ENCODE measurements at places on chromosomes 6 and 20.

DNA sequence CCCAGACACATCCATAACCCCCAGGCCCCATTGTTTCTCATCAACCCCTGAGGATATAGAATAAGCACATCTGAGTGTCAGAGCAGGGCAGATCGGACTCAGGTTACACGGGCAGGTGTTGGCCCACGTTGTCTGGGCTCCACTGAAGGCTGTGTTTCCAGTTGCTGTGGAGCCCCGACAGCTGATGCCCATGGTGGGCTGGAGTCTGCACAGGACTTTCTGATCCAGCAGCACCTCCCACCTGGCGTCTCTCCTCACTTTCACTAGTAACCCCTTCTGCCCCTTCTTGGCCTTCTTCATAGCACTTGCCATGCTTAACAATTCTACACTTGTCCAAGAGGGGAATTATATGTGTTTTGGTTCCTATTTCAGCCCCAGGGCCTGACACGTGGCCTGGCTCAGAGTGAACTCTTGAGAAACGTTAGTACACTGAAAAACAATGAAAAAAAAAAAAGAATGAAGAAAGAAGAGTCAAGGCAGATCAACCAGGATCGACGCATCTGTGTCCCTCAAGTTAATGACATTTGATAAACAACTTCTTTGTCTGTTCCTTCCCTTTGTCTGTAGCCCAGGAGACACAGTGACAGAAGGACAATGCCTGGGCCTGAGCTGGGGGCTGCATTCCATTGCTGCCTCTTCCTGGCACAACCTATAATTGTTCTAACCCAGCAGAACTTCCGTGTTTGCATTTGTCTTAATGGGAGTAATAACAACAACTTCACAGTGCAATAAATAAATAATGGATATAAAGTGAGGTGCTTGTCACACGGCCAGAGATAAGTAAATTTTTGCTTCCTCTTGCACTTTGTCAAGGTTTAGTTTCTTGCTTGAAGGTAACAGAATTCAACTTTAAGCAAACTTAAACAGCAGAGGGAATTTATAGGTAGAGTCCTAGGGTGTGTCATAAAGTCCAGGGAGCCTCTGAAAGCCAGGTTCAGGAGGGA lies 224.2 kb upstream of the SSTR4 start:
- DNase-seq = no peak

DNA sequence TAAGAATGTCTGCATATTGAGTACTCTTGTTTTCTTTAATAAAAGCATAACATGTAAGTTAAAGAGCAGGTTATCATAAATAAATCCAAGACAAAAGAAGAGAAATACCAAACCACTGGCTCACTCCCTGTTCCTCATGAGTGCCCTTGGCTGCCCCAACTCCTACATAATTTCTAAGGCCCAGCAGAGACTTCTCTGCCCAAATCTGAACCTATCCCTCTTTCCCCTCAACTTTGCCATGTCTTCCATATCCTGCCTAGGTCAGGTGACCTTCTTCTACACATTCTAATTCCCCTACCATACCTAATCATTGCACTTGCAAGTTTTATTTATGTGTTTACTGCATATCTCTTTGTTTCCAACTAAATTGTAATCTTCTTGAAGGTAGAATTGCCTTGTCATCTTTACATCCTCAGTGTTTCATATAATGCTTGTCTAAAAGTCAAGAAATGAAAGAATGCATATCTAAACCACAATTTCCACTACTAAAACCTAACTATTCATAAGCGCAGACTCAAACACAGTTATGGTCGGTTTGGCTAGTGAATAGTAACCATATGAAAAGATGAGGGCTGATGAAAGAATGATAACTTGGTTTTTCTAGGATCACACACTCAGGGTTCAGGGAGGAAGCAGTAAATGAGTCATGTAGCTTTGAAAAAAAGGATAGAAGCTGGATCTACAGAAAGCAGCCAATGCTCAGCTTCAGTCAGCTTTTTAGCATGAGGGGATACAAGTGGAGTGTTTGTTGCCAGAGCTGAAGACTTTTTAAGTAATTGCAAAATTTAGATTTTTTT lies 53.3 kb upstream of the EYA4 start:
- DNase-seq = no peak

DNA sequence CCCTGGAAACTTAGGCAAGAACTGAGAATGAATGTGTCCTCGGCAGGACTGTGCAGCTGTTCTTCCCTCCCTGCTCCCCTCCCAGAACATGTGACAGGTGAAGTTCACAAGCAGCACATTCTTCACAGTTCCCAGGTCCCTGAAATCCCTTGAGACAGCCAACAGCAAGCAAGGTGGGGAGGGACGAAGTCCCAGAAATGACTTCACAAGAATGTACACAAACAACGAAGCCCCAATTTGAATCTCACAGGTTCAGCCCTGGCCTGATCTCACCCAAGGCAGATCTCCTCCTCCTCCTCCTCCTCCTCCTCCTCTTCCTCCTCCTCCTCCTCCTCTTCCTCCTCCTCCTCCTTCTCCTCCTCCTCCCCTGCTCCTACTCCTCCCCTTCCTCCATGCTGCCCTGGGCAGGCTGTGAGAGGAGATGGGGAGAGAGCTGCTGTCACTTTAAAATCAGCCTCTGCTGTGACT lies 32.4 kb downstream of the WRNIP1 start:
- DNase-seq = no peak

DNA sequence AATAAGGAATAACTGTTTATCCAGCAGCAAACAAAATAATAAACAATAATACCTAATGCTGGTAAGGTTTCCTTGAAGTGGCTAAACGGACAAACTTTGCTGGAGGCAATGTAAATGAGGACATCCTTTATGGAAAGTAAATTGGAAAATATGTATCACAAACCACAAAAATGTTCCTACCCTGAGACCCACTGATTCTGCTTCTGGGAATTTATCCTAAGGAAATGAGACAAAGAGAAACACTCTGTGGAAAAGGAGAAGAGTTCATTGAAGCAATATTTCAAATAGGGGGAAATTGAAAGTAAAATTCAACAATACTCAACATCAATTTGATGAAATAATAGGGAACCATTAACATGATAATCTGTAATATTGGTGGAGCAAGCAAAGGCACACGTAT lies 37.9 kb downstream of the MAFB start:
- DNase-seq = no peak

GRCh38 chr6:41247288-41247865 lies 19.2 kb downstream of the TREML4 start:
- no peak for DNase-seq

DNA sequence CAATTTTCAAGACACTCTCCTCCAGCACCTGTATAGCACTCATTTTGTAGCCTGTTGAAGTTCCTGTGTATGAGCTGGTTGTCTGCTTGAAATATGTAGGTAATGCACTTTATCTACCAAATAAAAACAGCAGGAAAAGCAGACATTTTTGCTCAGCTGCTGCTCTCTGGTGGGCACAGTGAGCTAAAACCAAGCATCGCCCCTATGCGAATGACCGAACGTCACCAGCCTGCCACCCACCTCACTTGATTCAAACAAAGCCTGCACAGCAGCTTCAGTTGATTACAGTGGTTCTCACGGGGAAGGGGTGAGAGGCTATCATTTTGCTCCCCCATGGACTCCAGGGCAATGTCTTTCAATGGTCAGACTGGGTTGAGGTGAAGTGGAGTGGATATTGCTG lies 185.7 kb downstream of the SASH1 start:
- DNase-seq = no peak

DNA sequence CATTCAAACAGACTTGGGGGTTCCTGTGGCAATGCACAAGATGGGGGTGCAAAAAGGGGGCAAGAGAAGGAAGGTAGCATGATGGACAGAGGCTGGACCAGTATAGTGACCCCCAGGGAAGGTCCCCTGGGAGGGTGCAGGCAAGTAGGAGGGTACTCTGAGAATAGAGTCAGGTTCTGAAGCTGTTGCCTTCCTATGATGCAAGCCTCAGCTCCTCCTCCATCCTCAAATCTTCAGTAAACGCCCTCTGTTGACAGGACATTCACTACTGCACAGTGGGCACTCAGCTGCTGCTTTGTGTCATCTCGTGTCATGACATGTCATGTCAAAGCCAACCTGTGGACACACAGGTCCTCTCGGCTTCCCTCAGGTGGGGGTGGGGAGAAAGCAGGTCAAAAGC lies 5.8 kb upstream of the SDCBP2 start:
- DNase-seq = no peak

GRCh38 chr6:116450185-116450710 lies 10.9 kb upstream of the CALHM6 start:
- DNase-seq = no peak

- no peak for DNase-seq
Measured at GRCh38 chr6:109002051-109002697, 92.5 kb downstream of the SESN1 start.

DNA sequence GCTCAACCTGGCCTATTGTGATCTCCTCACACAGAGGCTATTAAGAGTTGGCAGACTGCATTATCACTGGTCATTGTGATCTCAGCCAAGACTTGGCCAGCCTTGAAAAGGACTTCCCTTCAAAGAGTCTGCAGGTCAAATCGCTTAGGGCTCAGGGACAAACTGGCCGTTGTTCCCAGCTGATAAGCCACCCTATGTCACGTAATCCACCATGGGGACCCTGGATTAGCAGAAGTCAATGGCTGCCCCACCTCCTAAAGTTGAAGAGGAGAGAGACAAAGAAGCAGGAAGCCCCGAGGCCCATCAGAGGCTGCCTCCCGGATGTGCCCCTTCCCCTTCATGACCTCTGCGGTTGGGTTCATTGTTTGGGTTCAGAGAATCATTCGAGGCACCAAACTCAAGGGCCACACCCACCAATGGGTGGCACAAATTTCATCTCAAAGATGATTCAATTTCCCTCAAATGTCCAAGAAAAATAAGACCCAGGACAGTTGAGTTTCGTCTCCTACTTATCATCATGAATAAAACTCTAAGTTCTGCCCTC lies 56.6 kb downstream of the BPIFB1 start:
- DNase-seq = no peak

- DNase-seq = no peak
Measured at GRCh38 chr20:22241609-22242008, 342.8 kb downstream of the FOXA2 start.

DNA sequence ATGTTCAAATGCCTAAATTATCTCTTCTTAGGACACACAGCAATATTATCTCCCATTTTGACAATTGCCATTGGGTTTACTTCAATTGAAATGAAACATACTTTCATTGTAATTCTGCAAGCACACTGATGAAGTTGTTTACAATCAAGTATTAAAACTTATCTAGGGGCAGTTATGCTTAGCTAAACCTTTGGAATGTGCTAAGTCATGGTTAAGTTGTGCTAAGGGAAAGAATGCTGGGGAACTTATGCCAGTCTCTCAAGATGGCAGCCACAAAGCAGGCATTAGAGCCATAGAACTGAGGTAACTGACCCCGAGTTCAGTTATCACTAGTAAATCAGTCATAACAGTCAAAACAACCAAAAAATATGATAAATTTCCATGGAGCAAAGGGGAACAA lies 59.1 kb upstream of the NT5E start:
- DNase-seq = no peak

DNA sequence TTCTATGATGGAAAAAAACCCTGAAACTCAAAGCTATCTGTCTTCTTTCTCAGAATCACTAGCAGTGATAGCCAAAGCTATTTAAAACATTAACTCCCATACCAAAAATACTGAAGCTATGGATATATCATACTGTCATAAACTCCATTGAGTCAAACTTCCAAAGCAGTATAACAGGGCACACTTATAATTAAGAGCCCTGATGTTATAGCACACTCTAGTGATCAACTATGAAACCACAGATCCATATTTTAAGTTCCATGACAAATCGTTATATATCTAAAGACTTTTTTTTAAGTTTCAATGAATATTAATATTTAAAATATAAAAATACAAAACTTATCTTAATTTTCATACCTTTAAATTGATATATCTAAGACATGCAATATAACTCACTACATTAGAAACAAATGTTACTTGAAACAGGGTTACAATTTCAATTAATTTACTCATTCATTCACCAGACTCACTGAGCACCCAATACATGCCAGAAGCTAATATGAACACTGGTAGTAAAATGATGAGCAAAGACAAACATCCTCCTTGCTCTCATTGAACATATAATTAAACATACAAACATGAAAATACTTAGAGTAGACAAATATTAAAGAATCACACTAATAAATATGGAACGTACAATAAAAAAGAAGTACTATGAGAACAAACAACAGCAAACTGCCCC lies 69.3 kb downstream of the IBTK start:
- peak; percentile 14 for DNase-seq

DNA sequence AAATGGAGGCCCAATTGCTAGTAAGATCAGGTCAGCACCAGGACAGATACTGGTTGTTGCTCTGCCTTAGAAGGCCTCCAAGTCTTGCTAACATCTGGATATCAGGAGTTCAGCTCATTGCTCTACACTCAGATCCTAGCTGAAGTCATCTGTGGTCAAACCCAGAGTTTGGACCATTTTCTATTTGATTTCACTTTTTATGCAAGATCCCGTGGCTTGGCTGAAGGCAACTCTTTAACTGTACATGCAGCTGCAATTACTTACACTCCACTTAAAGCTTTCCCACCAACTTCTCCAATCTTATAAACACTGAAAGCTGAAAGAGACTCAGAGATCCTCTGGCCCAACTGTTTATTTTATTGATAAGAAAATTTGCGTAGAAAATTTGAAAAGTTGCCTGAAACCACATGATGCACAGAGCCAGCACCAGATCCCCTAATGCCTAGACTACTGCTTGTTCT lies 2.7 kb downstream of the SLC17A2 start:
- no peak for DNase-seq

Data from SHP77 treated with DMSO at 0.1 percent for 48 hours (cell line).